ENCODE measurements at places on chromosomes 2 and 18.

DNA sequence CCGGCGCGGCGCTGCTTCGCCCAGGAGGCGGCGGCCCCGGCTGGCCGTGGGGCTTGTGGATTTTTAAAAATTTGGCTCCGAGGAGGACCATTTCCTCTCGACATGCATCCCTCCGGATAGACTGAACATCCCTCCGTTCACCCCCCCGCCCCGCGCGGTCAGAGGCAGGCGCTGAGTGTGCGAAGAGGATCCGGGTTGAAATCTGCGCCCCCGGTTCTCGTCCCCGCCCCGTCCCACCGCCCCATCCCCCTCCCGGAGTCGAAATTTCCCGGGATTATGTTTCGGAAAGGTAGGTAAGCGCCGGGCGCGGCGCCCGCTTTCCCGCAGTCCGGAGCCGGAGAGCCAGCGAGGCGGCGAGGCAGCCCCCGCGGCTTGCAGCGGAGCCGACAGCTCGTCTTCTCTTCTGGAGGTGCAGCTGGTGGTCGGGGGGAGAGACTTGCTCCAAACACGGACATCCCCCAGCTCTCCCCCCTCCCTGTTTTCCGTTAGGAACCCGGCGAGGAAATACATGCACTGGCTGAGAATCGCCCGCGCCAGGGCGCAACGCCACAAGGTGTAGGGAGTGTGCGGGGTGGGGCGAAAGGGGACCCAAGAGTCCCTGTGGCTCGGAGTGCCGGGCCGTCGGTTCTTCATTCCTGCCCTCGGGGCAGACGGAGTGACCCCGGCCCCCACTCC is at the start of gene PRKCE:
Gene PRKCE, plus strand, starts transcription at position 261 of the 675 bp plus-strand sequence.
- peak; percentile 63 for ATAC-seq

DNA sequence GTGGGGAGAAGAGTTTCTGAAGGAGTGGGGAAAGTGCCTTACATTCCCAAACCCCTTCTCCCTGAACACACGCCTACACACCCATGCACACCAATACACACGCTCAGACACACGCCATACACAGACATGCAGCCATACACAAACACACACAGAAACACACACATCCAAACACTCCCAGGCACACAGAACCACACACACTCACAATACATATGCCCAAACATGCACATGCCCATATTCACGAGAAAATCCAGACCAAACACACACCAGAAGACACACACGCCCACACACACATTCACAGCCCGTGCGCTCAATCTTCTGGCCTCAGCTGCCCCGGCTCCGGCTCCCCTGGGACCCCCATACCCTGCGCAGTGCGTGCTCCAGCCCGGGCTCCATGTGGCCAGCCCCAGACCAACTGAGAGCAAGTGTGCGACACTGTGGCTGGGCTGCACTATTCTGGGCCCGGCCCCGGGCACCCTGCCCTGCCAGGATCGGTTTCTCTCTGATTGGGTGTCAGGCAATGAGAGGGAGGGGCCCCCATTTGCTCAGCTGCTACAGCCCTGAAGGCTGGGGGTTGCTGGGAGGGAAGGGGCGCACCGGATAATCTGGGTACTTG is at the start of gene PRKAG3:
Gene PRKAG3, minus strand, starts transcription at position 426 of the 613 bp plus-strand sequence.
- no peak for ATAC-seq

- peak; percentile 82 for ATAC-seq
Measured at GRCh38 chr2:233349005-233349998, 5.0 kb upstream of the DGKD start.

GRCh38 chr2:44880125-44880483 is 61.4 kb upstream of the SIX3 start:
- ATAC-seq: no peak

DNA sequence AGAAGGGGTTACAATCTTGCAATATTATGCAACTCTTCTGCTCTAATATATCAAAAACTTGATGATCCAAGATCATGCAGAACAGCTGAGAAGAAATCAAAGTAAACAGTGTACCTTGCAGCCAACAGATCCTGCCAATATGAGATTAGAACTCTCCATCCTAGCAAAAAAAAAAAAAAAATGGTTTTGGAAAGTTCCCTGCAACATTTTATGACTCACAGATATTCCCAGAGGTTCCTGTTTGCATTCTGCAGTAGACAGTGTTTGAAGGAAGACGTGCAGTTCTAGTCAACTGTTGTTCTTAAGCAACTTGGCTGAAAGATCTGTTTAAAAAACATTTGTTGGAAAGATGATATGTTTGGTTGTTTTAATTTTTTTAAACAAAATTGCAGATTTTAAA is 103.6 kb upstream of the WDR75 start:
- no peak for ATAC-seq

- peak; percentile 67 for ATAC-seq
Measured at GRCh38 chr2:181178823-181179412, 198.5 kb downstream of the UBE2E3 start.

GRCh38 chr2:44118257-44118656 is 50.4 kb upstream of the PPM1B start:
- no peak for ATAC-seq

- ATAC-seq: no peak
Measured at GRCh38 chr18:27785815-27786471, 391.0 kb downstream of the CDH2 start.

DNA sequence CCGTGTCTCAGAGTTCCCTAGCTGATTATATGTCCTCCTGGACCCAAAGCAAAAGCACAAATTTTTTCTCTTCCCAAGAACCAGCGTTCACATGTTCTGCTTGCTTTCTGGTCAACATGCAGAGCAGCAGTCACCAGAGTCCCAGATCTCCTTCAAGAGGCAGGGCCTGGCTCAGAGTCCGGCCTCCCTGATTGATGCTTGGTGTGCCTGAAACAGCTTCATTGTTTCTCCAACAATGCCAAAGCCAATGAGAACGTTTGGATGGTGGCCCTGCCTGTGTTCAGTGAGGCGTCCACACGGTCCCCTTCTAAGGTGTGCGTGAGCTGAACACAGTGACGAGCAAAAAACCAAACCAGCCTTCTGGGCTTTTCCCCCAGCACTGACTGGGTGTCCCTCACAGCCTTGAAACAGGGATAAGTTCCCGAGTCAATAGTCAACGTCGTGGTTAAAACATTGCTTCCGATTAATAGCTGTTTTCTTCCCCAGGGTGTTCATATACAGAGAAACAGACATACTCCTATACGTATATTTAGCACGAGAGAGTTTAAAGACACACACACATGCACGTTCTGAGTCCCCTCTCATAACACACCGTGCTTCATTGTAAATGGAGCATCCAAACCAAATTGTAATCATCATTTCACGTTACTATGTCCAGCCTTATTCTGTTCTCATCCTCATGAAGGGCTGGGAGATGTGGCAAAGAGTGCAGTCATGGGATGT is 19.3 kb upstream of the POU3F3 start:
- ATAC-seq: no peak

DNA sequence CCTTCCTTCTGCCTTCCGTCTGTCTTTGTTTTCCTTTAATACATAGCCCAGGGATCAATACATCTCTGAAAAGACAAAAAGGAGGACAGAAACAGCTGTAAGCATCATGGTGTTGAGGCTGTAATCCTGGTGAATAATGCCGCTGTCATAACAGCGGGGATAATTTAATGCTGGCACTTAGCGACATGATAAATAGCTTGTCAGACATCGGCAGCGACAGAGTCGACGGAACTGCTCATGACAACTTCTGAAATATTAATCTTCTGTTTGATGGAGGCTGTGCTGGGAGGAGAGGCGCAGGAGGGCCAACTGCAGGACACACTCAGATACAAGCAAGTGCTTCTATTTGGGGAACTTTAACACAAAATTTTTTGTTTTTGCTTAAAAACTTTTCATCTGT is 602.2 kb downstream of the GALR1 start:
- ATAC-seq: no peak

DNA sequence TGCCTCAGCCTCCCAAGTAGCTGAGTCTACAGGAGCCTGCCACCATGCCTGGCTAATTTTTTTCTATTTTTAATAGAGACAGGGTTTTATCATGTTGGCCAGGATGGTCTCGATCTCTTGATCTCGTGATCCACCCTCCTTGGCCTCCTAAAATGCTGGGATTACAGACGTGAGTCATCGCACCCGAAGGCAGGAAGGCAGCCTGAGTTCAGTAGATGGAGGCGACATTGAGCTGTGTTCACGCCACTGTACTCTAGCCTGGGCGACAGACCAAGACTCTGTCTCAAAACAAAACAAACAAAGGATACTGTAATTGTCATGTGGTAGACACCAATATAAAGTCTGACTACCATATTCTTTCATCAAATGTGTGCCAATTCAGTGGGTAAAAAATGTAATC is 500.9 kb upstream of the DSEL start:
- ATAC-seq: no peak

- no peak for ATAC-seq
Measured at GRCh38 chr2:145551686-145552085, 1031.8 kb upstream of the ZEB2 start.

- no peak for ATAC-seq
Measured at GRCh38 chr2:46326231-46326980, 29.2 kb downstream of the EPAS1 start.

- ATAC-seq: no peak
Measured at GRCh38 chr2:199136242-199136641, 321.5 kb downstream of the SATB2 start.

- ATAC-seq: no peak
Measured at GRCh38 chr18:63315131-63315662, 4.4 kb downstream of the BCL2 start.

DNA sequence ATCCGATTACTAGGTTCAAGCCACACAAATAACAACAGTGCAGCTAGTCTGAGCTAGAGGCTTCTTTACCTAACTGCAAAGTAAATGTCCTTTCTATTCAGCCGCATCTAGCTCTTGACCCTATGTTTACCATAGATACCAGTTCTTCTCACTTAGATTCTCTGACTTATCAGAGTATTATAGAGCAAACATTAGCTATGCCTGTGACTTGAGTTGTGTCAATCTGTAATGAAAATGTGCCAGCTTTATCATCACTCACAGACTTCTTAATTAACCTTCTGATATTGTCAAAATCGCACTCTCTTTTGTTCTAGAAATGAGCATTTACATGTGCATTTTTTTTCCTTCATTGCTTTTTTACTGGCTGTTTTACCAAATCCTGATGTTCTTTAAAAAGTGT is 79.9 kb downstream of the BCL11A start:
- no peak for ATAC-seq

DNA sequence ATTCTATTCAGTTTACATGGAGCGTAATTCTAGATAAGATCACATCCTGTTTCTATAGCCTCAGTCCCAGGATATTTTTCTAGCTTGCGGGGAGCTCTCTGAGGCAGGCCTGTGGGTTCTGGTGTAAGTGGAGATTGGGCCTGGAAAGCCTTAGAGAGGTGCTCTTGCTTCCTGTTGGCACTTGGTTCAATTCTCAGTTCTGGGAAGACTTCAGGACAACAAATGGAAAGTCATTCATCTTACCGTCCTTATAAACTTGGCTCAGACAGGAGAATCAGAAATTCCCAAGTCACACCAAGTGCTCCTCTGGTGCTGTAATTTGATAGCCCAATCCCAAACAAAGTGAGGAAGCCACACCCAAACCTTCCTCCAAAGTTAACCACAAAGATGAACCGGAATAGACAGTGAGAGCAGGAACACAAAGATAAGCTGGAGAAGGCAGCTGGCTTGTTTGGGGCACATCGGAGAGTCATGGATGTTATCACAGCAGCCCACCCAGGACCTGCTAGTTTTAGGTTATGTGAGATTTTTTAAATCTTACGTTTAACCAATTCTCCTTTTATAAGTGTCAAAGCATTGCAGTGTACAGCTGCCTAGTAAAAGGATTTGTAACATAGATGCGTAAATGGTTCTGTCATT is 144.3 kb upstream of the MAP3K20 start:
- no peak for ATAC-seq

DNA sequence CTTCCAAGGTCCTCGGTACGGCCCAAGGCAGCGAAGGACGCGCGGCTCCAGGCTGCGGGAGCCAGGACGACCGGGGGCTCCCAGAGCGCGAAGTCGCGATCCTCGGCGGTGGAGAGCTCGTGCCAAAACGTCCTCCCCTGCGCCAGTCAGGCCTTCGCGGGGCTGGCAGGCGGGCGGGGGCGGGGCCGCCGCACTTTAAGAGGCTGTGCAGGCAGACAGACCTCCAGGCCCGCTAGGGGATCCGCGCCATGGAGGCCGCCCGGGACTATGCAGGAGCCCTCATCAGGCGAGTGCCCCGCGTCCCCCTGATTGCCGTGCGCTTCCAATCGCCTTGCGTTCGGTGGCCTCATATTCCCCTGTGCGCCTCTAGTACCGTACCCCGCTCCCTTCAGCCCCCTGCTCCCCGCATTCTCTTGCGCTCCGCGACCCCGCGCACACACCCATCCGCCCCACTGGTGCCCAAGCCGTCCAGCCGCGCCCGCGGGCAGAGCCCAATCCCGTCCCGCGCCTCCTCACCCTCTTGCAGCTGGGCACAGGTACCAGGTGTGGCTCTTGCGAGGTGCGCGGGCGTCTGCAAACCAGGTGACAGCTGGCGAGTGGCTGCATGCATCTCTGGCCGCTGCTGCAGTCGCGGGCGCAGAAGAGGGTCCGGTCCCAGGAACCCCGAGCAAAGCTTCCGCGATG is at the start of gene CIDEA:
Gene CIDEA, plus strand, starts transcription at position 226 of the 684 bp plus-strand sequence. Its CDS starts 23 bp downstream, at position 249.
- no peak for ATAC-seq

- ATAC-seq: no peak
Measured at GRCh38 chr2:59804732-59805131, 748.7 kb downstream of the BCL11A start.

DNA sequence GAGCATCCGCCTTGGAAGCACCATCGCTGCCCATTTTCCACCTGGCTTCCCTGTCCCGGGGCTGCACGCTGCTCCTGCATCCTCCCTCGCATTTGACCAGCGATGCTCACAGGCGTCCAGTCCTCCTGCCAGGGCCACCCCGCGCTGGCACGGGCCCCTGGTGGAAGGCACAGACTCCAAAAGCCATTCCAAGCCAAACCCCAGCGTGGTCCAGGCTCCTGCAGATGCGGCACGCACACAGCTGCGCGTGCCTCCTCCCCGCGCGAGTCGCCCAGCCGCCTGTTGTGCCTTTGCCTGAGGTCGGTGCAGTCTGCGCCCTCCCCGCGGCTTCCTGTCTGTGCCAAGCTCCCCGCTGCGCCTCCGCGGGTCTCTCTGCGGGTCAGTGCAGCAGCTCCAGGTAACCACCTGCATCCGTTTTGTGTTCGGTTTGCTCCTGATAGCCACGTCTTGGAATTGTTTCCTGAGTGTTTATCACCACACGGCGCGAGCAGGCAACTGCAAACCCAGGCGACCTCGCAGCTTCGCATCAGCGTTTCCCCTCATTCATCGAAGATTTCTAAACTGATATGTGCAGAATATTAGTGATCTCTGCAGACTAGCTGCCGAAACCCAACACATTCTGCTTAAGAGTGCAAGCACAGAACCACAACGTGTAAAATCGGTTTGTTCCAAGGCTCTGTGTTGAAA is 65.2 kb upstream of the SALL3 start:
- ATAC-seq: no peak

DNA sequence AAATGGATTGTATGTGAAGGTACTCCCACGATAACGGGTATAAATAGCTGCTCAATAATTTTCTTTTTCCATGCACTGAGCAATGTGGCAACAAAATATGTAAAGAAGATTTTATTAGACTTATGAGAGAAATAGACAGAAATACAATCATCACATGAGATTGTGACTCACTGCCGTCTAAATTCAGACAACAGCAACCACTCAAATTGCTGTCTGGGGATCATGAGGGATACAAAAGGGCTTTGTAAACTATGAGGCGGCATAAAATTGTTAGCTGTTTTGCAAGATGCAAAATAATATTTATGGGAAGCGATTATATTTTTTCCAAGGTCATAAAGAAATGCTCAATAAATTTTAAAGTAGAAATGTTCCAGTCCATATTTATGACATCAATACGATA is 259.1 kb upstream of the AGAP1 start:
- ATAC-seq: no peak

GRCh38 chr18:40048886-40049650 is 1906.0 kb upstream of the PIK3C3 start:
- ATAC-seq: no peak

- no peak for ATAC-seq
Measured at GRCh38 chr2:158024288-158024898, 77.3 kb upstream of the UPP2 start.

Data from stimulated activated memory B cell treated with anti-CD40 and anti-IgM and Interleukin-4, amounts not matched to agents 10 μg/mL and 1 μg/mL and 100 μg/mL, for 72 hours (primary cell).